ENCODE measurements at places on chromosomes 12 and 14.

GRCh38 chr12:40331886-40332285, 107.1 kb downstream of the LRRK2 start:
- DNase-seq, result no peak

DNA sequence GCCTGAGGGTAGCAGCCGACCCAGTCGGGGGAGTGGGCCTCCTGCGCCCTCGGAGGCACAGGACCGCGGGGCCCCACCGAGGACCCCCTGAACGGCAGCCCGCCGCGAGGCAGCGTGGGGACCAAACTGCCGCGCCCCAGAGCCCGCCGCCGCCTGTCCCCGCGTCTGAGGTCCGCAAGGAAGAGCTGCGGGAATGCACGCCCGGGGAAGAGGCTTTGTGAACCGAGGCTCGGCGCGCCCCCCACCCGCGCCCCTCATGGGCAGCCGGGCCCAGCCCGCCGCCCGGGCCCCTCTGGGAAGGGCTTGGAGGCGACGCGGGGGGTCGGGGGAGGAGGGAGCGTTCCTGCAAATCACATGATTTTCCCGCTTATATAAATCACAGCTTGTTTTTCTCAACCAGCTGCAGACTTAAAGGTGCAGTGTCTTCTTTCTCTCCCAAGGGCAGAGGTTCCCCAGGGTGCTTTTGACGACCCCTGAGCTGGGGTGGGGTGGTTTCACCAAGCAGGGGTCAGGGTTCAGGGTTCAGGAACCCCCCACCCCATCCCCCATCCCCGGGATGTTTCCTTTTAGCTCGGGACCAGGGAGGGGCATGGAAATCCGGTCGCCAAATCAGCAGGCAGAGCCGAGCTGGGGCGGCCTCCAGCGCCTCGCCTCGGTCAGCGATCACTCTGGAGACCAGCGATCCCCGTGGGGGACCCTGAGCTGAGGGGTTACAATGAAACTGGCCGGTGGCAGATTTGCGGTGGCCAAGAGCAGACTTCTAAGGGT, 44.7 kb upstream of the ATP23 start:
- DNase-seq, result no peak

GRCh38 chr12:94532490-94533422, 73.1 kb upstream of the CEP83 start:
- DNase-seq, result peak; percentile 59

GRCh38 chr14:81855007-81855406, 321.4 kb upstream of the SEL1L start:
- DNase-seq, result no peak

GRCh38 chr14:64765740-64766302, 61.6 kb downstream of the PLEKHG3 start:
- no peak for DNase-seq

- DNase-seq, result no peak
Observed at GRCh38 chr14:96162741-96163140, 41.9 kb upstream of the BDKRB2 start.

DNA sequence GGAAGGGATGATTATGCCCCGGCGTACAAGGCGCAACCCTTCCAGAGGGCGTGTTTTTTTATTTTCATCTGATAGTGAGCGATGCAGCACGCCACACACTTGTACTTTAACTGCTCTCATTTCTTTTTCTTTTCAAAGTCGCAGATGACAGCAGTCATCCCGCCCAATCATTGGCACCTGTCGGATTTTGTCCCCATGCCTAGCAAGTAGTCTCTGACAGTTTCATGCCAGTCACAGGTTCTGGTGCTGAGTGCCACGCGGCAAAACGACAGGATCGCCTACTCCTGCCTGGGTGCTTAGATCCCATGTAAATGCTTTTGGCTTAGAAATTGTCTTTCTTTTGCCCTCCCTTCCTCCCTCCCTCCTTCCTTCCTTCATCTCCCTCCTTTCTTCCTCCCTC, 117.7 kb downstream of the GLT1D1 start:
- no peak for DNase-seq

- no peak for DNase-seq
Observed at GRCh38 chr12:94717656-94718055, 67.3 kb upstream of the TMCC3 start.

DNA sequence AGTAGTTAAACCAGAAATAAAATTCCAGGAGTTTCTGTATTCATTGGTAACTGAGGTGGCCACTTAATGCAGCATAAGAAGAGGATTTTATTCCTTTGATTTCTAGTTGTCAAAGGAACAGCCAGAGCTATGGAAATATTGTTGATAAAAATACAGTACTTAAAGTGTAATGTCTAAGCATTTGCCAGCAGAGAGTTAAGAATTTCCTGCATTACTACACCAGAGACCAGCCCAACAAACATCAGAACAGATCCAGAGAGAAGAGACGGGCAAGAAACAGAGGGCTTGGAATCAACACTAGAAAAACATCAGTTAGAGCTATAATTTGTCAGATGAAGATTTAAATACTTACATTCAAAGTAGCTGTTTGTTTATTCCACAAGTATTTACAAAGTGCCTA, 77.9 kb downstream of the ST8SIA1 start:
- no peak for DNase-seq
